ENCODE measurements at places on chromosomes 7 and 10.

DNA sequence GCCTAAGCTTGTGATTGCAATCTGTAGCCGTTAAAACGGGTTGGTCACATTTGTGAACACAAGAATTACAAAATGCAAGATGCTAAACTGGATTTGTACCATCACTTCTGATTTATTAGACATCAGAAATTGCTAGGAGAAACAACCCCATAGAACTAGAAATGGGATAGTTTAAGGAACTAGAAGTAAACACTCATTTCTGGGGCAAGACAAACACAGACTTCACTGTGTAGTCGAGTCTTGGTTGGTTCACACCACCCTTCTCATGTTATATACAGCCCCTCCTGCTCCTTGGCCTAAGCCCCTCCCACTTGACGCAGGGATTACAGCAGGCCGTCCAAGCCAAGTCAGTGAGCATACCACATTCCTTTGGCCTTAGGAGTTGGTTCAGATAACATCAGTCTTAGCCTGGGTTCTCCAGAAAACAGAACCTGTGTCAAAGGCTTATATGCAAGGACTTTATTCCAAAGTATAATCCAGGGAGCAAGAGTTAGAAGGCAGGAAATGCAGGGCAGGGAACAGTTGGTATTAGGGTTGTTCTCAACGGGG, 2.0 kb upstream of the NRAP start:
- DNase-seq, result peak; percentile 76

GRCh38 chr10:92011560-92012214, 88.1 kb downstream of the BTAF1 start:
- DNase-seq, result peak; percentile 55

DNA sequence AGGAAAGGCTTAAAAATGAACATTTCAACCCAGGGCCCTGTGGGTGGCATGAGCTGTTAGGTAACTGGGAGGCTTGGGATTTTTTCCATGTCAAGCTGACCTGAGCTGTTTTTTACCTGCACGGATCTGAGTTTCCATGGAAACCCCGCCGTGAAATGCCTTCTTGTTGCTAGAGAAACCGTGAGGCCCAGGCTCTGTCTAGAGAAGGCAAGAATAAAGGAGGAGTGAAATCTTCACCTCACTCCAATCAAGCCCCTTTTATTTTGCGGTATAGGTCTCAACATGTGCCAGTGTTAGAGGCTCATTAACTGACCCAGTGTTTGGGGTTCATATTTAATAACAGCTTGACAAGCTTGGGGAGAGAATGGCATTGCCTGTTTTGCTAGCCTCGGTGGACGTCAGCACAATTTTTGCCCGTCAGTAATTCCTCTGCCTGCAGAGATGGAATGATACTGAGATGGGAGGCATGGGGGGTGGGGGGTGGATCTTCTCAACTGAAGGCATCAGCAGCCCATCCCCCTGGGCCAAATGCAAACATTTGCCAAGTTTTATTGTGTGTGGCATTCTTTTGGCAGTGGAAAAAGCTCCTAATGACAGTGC, 48.9 kb upstream of the PDCD4 start:
- DNase-seq, result no peak

GRCh38 chr10:91196268-91197048, 24.0 kb upstream of the PCGF5 start:
- no peak for DNase-seq

GRCh38 chr10:73965890-73966768, 31.8 kb upstream of the VCL start:
- DNase-seq, result peak; percentile 100

DNA sequence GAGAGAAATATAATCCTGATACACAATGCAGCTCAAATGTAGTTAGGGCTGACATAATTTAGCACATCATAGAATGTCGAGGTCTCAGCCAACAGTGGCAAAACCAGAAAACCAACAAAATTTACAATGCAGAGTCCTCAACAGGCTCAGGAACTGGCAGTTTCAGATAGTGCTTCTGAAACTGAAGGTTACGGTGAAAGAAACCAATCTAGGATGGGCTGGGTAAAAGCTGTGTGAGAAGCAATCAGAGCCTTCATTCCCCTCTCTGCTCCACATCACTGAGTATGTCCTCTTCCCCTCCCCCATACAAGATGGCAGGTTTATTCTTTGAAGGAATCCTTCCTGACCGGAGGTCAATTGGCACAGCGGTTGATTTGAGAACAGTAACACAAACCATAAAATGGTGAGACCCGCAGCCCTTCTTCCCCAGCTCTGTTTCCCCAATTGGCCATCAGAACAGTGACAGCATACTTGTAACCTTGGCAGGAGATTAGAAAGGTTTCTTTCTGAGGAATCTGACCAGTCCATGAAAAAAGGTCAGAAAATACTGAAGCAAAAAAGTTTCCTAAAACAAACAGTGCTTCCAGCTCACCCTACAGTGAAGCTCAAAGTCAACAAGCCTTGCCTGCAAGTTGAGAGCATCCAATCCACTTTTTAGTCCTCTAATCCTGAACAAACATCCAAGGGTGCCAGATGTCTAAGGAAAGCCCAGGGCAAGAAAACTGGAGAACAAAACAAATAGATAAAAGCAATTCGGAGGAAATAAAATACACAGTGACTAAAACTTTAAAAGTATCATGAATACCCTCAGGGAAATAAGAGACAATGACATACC, 53.9 kb upstream of the IL6 start:
- DNase-seq, result no peak

- DNase-seq, result no peak
These were observed 22.2 kb downstream of the TSPAN15 start for GRCh38 chr10:69473304-69473990.

DNA sequence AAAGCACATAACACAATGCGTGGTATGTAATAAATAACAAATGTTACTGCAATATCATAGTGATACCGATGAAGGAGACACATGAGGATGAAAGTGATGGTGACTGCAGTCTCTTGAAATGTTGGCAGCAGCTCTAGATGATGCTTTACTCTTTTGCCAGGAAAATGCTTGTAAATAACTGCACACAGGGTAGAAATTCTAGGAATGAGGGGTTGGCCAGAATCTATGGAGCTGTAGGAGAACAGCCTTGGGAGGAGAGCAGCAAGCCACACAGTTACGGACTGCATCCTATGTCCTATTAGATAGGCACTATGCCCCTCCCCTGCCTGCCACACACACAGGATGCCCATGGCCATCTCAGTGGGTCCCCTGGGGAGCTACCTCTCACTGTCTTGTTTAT, 97.6 kb upstream of the GSDME start:
- peak; percentile 68 for DNase-seq

- no peak for DNase-seq
These were observed 119.3 kb upstream of the CHST15 start for GRCh38 chr10:124212702-124213101.

DNA sequence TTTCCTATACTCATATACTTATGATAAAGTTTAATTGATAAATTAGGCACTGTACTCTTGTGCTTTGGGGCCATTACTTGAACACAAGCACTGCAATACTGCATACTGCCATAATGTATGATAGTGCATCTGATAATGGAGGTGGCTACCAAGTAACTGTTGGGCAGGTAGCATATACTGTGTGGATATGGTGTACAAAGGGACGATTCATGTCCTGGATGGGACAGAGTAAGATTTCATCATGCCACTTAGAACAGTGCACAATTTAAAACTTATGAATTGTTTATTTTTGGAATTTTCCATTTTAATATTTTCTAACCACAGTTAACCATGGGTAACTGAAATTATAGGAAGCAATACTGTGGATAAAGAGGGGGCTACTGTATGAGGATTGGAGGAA, 38.9 kb downstream of the AKAP9 start:
- DNase-seq, result no peak

DNA sequence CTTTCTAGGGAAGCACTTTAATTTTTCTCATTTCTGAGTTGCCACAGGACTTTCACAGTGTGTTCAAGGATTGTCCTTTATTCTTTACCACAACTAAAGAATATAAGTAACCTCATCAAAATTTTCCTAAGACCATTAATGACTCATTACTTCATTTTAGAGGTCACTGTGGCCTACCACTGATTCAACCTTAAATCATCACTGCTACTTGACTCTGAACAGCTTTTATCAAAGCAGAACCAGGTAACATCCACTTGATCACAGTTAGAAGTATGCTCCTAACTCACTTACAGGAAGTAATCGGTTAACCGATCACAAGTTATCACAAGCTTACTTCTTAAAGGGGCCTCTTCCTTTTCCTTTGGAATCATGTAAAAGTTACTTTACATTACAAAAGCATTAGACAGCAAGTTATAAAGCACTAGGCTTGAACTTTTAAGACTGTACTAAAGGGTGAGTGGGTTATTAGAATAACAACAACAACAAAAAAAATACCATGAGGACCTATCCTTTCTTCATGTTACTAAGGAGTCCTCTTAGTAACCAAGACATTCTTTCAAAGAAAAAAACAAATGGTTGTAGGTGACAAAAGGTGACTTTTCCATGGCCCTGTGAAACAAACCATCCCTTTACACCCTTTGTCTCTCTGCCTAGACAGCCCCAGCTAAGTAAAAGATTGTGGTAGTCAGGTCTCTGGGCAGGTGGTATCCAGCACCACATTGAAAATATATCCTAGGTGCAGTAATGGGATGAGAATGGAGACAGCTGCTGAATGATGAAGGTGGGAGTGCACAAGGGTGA, 40.0 kb upstream of the PDK4 start:
- DNase-seq, result peak; percentile 1

- DNase-seq, result peak; percentile 52
These were observed 2.9 kb downstream of the TWIST1 start for GRCh38 chr7:19114551-19114855.

DNA sequence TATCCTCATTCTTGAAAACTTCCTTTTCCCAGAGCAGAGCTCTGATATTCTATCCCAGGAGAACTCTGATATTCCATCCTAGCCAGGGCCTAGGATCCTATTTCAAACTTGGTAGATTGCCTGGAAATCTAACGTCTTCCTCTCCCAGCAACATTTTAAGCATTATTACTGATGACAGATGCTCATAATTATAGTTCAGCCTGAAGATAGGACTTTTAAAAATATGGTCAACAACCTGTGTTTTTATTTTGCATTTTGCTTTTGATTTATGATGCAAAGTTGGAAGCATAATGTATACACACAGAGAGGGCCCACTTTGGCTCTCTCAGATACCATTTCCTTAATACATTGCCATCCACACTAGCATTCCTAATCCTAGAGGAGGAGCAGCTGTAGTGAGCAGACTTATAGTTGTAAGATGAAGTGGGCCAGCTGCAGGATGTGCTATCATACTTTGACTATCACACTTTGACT, 457.4 kb upstream of the TPK1 start:
- no peak for DNase-seq

DNA sequence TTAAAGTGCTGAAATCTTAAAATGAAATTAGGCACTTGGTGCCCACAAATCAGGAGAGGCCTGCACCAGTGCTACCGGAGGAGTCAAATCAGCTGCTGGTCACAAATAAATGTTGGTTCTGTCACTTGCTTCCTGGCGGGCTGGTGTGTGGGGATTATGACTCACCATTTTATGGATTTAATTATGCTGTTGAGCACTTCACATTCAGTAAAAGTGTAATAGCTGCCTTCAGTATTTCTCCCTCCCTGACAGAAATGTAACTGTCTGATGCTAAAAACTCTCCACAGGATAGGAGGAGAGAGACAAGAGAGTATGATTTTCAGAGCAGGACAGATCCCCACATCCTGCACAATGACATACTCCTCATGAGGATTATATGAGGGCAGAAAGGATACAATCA, 186.0 kb downstream of the JAZF1 start:
- peak; percentile 52 for DNase-seq

DNA sequence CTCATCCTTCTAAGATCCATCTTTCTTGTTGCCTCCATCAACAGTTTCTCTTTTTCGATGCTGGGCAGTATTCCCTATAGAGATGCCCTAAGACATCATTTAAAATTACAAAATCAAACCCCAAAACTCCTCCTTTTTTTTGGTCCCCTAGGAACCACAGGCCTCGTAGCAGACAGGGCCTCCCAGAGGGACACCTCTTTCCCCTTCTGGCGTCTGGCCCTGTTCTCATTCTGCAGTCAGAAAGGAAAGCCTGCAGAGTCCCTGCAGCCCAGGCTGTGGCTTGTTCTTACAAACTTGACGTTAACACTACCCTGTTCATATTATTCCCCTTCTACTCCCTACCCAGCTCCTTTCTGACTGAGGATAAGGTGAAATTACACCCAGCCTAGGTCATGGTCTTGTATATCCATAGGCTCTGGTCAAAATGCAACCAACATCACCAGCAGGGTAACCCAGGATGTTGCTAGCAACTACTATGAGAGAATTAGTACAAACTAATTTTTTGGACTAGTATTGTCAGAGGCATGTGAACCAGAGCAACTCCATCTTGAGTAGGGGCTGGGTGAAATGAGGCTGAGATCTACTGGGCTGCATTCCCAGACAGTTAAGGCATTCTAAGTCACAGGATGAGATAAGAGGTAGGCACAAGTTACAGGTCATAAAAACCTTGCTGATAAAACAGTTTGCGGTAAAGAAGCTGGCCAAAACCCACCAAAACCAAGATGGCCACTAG, 3.5 kb upstream of the EPHA1 start:
- no peak for DNase-seq

DNA sequence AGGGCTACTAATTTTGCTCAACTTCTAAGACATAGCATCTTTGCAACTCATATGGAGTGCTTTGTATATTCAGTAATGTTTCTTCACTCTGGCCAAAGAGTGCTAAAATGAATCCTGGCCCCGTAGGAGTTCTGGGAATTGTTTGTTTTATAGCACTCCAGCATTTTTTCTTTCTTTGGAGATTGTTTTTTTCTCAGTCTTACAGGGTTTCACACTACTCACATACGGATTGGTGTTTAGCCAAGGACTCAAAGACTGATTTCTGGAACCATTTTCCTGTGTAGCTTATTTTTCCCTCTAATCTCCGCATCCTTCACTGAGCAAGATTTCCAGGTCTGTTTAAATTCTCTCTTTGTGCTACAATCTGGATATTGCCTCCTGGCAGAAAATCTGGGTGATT, 6.4 kb downstream of the TAS2R41 start:
- DNase-seq, result no peak

- no peak for DNase-seq
These were observed 131.6 kb upstream of the KLF14 start for GRCh38 chr7:130865408-130866236.

- peak; percentile 63 for DNase-seq
These were observed 305.1 kb upstream of the CSTF2T start for GRCh38 chr10:52004342-52004949.

GRCh38 chr7:28389504-28390395, 22.6 kb upstream of the CREB5 start:
- DNase-seq, result peak; percentile 76

DNA sequence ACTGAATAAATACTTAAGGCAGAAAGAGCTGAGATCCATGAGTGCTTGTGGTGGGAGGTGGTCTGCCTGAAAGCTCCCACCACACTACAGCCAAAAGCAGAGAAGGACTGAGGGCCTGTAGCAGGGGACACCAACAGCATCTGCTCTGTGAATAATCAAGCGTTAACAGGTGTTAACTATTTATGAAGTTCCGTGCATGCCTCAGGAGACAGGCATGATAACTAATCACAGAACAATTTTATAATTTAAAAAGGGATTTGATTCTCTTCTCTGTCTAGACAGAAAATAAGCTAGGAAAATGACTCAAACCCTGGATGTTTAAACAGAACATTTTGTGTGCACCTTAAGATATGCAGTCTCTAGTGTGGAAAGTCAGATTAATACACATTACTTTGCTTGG, 61.5 kb upstream of the GHITM start:
- peak; percentile 39 for DNase-seq

GRCh38 chr10:131211559-131211958, 100.0 kb downstream of the TCERG1L start:
- DNase-seq, result no peak

Data from fibroblast of upper back skin (primary cell).